ENCODE measurements at places on chromosomes 7 and 10. TPM values are rescaled to one million over a fixed set of nuclear protein-coding genes. Genes with fewer than 3 reads are reported as not detected.

Gene AKR1C8
- total RNA-seq = 1.5 TPM

Gene HTR7
- total RNA-seq = 0.08 TPM

DNA sequence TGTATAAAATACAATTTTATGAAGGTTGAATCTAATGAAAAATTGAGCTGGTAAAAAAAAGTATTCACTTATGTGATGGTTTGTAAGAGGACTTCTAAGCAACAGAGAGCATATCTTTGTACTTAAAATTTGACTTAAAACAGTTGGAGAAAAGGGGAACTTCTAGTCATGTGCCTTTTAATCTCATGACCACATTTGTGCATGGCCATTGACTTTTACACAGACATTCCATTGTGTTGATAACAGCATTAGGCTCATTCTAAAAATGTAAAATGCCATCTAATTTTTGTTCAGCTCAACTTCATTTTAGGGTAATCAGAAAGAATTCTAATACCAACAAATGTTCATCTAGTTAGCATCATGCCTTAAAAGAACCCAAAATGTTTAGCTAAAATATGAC is 119.9 kb downstream of the HPSE2 start:
- no peaks in the 10 kb centered on the region for H3K36me3 ChIP-seq
- H3K27me3 ChIP-seq = no peaks in the 10 kb centered on the region
- no peak for DNase-seq
- H3K27ac ChIP-seq = no peak overlapping the region
- no peaks in the 10 kb centered on the region for H3K4me1 ChIP-seq

DNA sequence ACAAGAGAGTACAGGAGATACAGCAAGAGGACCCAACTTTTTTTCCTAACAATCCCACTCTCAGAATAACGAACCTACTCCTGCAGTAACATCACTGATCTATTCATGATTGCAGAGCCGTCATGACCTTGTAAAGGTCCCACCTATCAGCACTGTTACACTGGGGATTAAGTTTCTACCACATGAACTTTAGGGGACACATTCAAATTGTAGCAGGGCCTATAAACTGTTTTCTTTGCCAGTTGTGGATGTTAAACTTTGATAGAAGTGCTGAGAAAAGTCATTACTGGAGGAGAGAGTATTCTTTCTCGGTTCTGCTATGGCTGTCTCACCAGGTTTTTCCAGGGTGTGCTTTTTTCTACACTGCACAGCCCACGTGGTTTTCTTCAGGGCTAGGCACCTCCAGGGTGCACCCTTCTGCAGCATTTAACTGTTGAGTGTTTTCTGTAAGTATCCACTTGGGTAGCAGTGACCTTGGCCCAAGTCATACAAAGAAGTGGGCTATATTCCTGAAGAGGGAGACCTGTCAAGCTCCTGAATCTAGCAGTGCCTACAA is 131.6 kb upstream of the AHR start:
- no peak overlapping the region for H3K4me3 ChIP-seq
- H3K4me1 ChIP-seq = peaks cover 26% of the 10 kb centered on the region
- DNase-seq = no peak
- H3K27me3 ChIP-seq = no peaks in the 10 kb centered on the region

Gene ITPRIP
- total RNA-seq = 24.6 TPM
